Stimulated activated CD4-positive, alpha-beta T cell treated with anti-CD3 and anti-CD28 coated beads, TNF-alpha, amount 100 ng/mL, for 24 hours (primary cell): ENCODE measurements at places on chromosomes 2 and 18.

- no peak for DNase-seq
Observed at GRCh38 chr2:176561706-176562105, 292.5 kb downstream of the MTX2 start.

GRCh38 chr2:158741625-158742024 is 53.5 kb upstream of the DAPL1 start:
- no peak for DNase-seq

DNA sequence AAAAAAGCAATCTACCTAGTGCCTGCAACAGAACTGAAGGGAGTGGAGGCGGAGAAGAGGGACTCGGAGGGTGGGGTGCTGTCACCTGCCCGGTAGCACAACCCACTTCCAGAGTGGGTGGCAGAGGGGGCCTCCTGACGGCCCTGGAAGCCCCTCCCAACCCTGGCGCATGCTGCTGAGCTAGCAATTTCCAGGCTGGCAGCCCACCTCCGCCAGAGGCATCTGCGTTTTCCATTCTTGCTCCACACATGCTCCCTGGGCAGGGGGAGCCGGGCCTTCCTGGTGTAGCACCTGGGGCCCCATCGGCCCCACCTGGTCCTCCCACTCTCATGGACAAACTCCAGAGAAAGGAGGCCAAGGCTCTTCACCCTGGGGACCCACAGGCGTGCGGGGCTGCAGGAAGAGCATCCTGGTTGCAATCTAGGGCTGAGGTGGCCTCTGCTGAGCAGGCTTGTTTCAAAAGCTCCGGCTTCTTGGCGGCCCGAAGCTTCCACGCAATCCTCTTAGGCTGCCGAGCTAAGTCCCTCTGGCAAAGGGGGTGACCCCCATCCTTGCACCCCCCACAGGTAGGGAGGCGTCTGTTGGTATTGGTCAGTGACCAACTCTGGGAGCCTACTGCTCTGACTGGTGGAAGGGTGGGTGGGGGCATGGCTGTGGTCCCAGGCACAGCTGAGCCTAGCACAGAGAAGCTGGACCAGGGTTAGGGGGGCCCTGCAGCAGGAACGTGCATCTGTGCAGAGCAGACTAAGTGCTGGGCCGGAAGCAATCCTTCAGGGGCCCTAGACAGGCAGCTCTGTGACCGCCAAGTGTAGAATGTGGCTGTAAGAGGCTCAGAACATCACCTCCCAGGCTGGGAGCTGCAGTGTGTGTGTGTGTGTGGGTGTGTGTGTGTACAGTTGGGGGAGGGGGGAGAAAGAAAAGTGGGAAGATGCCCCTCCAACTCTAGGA is 2.6 kb downstream of the HS6ST1 start:
- DNase-seq, result no peak

DNA sequence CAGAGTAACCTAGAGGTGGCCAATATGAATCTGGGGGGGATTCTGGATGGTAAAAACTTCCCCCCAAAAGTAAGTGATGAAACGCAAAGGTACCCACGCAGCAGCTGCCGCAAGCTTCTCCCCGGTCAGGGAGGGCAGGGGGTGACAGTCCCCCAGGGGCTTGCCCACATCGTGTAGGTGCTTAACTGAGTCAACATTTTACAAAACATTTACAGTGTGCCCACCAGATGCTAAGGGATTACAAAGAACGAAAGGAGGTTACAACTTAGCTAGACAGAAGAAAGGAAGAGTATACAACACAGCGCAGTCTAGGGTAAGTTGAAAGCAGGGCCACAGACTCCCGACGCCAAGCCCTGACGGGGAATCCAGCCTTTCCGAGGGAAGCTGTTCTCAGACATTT is 45.6 kb downstream of the LPIN2 start:
- no peak for DNase-seq

DNA sequence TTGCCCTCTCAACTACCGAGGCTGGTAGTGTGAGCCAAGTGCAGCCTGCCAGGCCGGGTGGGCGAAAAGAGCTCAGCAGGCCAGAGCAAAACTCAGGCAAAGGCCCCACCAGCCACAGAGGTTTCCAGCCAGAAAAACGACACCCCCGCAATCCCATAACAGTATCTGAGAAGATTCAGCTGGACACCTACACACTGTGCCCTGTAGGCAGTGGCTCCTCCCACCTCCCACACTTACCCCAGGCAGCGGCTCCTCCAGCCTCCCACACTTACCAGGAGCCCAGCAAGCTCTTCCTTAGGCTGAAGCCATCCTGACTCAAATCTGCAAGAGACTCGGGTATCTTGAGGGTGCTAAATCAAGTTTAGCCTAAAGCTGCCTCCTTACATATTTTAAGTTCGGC is 15.6 kb upstream of the TMEM18 start:
- DNase-seq, result no peak

DNA sequence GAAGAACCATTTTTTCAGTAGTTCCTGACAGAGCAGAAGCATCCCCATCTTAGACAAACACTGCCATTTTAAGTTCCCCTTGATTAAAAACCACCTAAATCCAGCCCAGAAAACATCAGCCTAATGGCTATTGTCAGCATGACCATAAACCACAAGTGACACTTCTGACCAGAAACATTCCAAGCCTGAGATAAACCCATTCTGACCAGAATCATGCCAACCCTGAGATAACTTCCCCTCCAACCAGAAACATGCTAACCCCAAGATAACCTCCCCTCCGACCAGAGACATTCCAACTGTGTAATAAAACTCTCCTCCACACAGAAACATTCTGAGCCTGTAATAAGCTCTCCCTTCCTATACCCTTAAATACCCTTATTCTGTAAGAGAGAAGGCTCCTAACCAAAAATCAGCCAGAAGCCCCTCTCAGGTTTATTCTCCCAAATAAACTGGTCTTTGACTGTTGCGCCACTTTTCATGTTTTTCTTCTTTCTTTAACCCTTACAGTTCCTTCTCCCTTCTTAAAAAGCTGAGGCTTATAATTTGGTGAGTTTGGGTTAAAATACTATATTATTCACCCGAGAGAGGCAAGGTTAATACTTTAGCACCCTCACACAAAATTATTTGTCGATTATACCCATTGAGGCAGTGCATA is 149.7 kb downstream of the HNMT start:
- no peak for DNase-seq

- no peak for DNase-seq
Observed at GRCh38 chr2:232022718-232023117, 61.2 kb downstream of the DIS3L2 start.

GRCh38 chr2:8550937-8551621 is 130.8 kb upstream of the ID2 start:
- no peak for DNase-seq

- DNase-seq, result no peak
Observed at GRCh38 chr2:48287976-48288375, 242.0 kb upstream of the STON1 start.

DNA sequence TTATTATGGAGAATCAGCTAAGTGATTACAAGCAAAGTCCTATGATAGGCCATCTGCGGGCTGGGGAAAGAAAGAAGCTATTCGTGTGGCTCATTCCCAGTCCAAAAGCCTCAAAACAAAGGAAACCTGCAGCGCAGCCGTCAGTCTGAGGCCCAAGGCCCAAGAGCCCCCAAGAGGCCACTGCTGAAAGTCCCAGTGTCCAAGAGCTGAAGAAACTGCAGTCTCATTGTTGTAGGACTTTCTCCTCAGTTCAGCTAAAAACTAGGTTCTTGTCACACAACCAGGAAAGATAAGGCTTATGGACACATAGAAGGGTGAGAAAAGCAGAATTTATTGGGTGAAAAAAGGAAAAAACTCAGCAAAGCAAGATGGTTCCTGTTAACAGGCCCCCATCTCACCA is 143.2 kb downstream of the RHBDD1 start:
- DNase-seq, result no peak

DNA sequence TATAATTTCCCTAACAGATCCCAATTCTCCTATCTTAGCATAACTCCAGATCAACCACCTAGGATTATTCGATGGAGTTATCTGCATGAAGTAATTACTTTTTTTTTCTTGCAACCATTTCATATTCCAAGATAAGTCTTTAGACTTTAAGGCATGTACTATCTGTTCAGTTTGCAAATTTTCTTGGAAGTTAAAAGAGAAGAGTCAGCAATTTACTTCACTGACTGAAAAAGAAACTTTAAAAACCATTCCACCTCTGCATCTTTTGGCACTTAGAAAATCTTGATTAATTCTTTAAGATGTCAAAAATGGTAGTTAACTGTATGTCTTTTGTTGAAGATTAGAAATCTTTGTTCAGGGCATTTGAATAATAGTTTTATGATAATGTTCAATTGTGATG is 830.5 kb upstream of the KLHL29 start:
- no peak for DNase-seq

GRCh38 chr18:49846718-49847470 is 33.6 kb upstream of the ACAA2 start:
- DNase-seq, result no peak

- no peak for DNase-seq
Observed at GRCh38 chr2:121502781-121503180, 27.9 kb upstream of the RNU4ATAC start.

- no peak for DNase-seq
Observed at GRCh38 chr18:51017140-51017879, 12.7 kb upstream of the SMAD4 start.

GRCh38 chr2:158936978-158937377 is 31.5 kb upstream of the TANC1 start:
- no peak for DNase-seq

GRCh38 chr2:144550084-144550483 is 30.2 kb upstream of the ZEB2 start:
- DNase-seq, result no peak
